ENCODE measurements at places on chromosomes 5 and 9.

- no peak for DNase-seq
Observed at GRCh38 chr5:64800926-64801325, 32.2 kb downstream of the CWC27 start.

GRCh38 chr5:134131578-134132350, 17.3 kb downstream of the TCF7 start:
- no peak for DNase-seq

GRCh38 chr9:83349031-83349430, 189.2 kb downstream of the FRMD3 start:
- no peak for DNase-seq

GRCh38 chr9:115507148-115507547, 389.2 kb upstream of the TNC start:
- DNase-seq, result no peak

DNA sequence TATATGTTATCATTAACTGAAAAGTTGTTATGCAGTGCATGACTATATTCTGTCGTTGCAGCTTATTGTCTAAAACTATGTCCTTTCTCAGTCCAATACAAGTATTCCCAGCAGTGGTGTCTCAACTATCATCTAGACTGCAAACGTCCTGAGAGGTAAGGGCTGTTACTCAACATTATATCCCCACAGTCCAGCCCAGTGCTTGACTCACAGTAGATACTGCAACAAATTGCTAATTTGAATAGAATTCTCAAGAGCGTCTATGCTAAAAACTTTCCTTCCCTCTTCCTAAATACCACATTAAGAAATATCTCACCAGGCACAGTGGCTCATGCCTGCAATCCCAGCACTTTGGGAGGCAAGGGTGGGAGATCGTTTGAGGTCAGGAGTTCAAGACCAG, 37.7 kb upstream of the PCSK5 start:
- no peak for DNase-seq

GRCh38 chr5:125023673-125024072, 277.2 kb upstream of the ZNF608 start:
- no peak for DNase-seq

DNA sequence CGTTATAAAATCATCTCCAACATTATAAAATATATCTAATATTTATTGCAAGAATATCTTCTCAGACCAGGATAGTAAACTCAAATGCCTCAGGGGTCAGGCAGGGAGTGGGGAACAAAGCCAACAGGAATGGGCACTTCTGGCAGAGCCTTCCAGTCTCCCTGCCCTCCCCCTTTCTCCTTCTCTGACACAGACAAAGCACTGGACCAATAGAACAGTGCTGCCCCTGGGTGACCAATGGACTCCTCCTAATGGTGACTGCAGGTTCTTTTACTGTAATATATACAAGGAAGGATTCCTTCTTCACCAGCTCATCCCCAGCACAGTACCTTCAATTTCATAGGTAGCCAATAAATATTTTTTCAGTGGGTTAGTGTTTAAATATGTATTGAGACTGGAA, 31.1 kb upstream of the MAMDC2 start:
- DNase-seq, result no peak

- DNase-seq, result no peak
Observed at GRCh38 chr5:157253547-157253946, 12.4 kb upstream of the CYFIP2 start.

- no peak for DNase-seq
Observed at GRCh38 chr9:73437758-73438157, 286.1 kb downstream of the ANXA1 start.

DNA sequence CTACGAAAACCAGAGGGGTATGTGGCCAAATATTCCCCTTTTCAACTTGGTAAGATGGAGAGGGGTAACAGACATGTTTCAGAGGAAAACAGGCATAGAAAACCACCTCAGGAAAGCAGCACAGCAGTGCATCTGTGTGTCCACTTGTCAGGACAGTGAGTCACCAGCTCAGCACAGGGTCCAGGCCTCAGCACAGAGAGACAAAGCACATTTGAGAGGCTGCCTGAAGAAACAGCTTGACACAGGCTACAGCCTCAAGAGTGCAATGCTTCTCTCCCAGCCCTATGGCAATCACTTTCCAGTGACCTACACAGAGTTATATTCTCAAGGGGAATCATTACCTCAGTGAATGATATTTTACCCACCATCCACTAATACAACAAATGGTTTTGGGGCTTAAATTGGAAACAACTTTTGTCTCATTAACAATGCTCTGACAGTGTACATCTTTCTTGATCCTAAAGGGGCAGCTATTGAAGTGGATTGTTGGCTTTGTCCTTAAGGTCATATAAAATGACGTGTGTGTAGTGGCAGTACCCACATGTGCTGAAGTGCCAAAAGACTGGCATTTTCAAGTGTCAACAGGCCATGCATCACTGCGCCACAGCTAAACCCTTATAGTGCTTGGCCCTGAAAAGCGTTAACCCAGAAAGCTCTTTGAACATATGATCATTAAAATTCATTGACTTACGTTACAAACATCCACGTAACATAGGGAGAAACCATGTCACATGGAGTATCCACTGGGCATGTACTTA, 46.4 kb downstream of the ERMP1 start:
- no peak for DNase-seq

DNA sequence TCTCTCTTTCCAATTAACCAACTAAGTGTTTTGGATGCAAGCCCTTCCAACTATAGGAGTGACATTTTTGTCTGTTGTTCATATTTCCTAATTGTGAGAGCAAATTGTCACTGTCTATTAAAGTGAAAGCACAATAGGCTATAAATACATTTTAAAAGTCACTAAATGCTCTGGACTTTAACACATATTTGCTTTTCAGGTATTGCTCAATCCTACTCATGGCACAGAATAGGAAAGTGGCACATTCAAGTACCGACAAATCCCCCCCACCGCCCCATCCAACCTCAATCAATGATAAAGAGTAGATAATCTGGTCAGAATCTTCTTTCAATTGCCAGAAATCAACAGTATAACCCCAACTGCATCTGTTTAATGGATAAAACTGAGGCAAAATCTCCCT, 419.8 kb downstream of the PLK2 start:
- no peak for DNase-seq

DNA sequence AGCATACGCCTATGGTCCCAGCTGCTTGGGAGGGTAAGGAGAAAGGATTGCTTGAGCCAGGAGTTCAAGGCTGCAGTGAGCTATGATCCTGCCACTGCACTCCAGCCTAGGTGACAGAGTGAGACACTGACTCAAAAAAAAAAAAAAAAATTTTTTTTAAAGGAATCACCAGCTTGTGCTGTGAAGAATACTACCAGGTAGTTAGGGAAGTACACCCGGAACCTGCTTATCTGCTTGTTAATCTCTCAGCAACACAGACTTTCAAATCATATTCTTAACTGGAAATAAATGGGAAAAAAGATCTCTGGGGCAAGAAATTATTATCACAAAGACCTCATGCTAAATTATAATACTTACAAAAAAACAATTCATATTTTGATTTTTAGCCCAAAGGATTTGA, 26.4 kb upstream of the PRRC2B start:
- DNase-seq, result no peak

DNA sequence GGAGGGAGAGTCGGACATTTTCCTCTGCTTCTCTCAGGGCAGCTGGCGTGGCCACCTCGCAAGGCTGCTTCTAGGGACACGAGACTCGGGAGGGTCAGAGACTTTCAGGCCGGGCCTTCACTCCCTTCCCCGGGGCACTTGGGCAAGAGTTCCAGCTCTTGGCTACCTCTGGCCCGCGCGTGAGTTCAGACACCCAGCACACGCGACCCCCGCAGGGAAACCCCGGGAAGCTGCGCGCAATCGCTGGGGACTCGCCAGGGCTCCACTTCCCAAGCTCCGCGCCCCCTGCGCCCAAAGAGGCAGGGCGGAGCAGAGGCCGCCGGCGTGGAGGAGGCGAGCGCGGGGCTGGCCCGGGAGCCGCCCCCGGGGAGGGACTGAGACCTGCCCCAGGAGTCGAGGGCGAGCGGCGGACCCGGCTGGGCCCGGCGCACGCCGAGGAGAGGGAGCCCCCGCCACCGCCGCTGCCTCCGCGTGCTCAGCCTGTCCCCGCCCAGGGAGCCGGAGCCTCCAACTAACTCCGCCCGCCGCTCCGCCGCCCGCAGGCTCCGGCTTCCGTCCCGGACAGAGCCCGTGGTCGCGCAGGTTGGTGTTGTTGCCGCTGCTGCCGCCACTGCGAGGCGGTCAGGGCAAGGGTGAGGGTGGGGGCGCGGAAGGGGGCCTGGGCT, at the start of gene PAM:
Gene PAM, plus strand, starts transcription at position 539 of the 665 bp plus-strand sequence. CDS start 110,891 bp downstream, outside the sequence.
- peak; percentile 70 for DNase-seq

- DNase-seq, result no peak
Observed at GRCh38 chr5:176188085-176188484, 50.1 kb upstream of the SIMC1 start.

- peak; percentile 6 for DNase-seq
Observed at GRCh38 chr5:14108170-14108996, 34.8 kb upstream of the TRIO start.

- DNase-seq, result no peak
Observed at GRCh38 chr9:73683862-73684591, 532.4 kb downstream of the ANXA1 start.

DNA sequence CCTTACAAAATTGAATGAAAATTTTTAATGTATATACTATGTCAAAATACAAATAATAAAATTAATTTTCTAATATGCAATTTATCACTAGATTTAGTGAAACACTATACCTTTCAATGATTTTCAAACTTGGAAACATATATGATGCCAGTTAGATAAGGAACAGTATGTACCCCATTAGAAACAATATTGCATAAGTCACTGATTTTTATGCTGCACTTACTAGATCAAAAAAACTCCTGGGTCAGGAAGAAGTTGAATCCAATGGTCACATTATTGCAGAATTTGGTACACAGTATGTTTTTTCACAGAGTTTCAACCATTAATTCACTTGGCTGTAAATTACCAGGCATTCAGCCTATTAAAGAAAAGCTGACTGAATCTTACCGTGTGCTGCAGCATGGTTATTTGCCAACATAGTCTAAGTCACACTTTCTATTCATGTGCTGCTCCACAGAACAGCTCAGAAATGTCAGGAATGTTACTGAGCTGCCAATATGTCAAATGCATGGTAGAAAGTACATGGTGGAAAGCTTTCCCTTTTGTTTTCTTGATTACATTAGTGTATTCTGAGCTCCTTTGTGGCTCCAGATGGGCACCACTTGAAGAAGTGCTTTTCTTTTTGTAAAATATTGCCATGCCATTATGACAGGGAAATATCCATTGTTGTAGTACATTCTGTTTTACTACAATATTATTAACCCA, 9.9 kb upstream of the PRR16 start:
- DNase-seq, result no peak

DNA sequence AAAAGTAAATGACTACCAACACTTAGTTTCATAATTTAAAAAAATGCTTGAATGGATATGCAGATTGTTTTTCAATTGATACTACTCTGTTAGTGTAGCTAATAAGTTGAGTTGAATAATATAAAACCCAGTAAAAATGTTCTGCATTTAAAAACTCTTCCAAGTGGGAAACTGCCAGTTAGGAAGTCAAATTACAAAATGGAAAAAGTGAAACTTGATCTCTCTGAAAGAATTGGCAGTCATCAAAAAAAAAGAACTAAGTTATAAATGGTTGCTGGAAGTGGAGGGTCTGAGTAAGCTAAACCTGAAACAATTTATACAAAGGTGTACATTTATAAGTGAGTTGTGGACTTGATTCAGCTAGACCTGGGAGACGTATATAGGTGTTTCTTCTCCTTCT, 52.4 kb downstream of the VCAN start:
- DNase-seq, result no peak

DNA sequence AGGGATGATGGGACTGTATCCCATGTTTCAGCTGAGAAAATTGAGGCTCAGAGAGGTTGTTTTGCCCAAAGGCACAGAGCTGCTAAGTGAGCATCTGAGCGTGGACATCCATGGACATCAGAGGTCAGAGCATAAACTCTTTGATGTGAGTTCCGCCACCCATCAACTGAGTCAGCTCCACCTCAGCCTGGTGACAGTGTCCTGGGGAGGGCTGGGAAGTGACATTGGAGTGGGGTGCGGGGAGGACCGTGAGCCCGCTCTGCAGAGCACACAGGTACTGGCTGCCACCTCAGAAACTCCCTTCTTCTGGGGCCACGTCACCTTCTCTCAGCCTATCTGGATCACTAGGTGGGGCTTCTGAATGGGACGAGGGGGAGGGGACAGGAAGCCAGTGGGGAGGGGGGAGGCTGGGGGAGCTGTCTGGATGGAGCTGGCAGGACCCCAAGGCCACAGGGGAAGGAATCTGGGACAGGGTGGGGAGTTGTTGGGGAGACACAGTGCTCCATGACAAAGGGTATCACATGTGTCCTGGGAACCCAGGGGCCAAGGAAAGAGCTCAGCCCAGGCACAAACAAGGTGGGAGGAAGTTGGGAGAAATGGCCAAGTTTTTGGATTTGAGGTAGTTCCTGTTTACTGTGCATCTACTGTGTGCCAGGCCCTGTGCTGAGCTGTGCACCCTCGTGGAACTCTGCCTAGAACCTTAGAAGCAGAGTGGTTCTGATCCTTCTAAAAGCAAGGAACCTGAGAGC, 2.5 kb downstream of the LAMC3 start:
- DNase-seq, result no peak

DNA sequence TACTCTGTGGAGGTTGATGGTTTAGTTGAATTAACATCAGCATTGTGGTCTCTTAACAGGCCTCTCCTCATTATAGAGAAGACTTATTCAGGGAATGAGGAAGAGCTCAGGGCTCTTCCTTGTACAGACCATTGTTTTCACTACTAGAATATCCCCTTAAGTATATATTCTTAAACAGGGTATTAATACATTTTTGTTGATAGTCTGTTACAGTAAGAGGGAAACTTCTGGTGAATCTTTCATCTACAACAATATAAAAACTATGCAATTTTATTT, 330.7 kb downstream of the ADGRV1 start:
- no peak for DNase-seq

DNA sequence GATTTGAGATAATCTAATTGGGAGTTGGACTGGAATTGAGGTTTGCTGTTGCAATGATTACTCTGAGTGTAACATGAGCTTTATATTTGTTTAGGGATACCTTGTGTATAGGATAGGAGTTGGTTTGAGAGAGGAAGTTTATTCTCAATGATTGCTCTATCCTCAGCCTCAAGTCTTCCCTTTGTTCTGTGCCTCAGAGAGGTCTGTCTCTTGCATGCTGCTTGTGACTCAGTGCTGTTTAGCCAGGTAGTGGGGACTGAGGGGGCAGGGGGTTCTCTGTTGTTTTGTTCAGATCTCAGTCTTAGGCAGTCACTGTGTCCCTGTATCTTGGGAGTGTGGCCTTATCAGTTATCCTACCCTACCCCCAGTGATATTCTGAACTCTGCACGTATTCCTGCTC, 192.1 kb downstream of the SPATA31D1 start:
- no peak for DNase-seq

- DNase-seq, result no peak
Observed at GRCh38 chr5:16504571-16504970, 39.0 kb upstream of the ZNF622 start.

Measured in CD4-positive, alpha-beta memory T cell (primary cell).